Mammary epithelial cell (primary cell): ENCODE measurements at places on chromosomes 6 and 20. TPM values are rescaled to one million over a fixed set of nuclear protein-coding genes. Genes with fewer than 3 reads are reported as not detected.

The SGK1 gene
- 69.7 and 84.5 TPM in 2 replicates for total RNA-seq

DNA sequence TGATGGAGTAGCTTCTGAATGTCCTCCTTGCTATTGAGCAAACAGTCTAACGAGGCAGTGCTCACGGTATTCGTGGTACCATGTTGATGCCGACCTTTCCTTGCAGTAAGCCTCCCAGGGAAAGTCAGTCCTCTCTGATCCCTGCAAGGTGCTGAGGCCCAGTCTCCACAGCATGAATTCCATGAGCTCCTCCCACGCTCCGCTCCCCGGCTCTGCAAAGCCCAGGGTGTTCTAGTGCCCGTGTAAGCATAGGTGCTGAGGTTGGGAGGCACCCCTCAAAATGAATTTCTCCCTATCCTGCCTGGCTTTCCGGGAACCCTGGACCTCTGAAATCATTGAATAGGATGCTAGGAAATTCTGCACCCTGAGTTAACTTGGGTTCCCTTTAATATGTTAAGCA lies 251.0 kb downstream of the TAF4 start:
- DNase-seq = no peak

GRCh38 chr6:4403828-4404227 lies 268.5 kb upstream of the ECI2 start:
- DNase-seq = no peak

DNA sequence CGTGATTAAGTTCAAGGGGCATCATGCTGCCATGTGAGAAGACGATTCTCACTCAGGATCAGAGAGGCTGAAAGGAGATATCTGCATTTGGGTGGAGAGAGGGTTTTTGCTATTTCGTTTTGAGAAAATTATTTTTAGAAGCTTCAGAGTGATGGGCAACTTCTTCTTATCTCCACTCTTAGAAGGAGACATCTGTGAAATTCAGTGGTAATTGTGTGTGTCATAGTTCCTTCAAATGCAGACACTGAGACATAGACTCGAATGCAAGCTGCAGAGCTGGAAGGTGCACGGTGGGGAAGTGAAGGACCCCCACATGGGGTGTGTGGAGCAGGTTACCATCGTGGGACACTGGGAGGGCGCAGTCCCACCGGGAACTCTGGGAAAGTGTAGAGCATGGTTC lies 116.8 kb downstream of the PRND start:
- DNase-seq = no peak
